ENCODE measurements at places on chromosomes 1 and 21. TPM values are rescaled to one million over a fixed set of nuclear protein-coding genes. Genes with fewer than 3 reads are reported as not detected.

DNA sequence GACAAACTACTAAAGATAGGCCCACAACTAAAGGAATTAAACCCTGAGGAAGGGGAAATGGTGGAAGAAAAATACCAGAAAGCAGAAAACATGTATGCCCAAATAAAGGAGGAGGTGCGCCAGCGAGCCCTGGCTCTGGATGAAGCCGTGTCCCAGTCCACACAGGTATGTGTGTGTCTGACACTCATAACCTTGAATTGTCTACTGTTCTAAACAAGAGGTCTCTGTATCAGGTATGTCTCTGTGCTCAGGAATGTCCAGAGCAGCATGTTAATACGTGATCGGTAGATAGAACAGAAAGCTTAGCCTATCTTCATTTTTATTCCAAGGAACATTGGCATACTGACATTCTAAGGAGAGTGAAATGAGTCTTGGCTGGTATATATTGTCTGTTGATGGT is 55.8 kb upstream of the BMP8A start:
- DNase-seq, result no peak

DNA sequence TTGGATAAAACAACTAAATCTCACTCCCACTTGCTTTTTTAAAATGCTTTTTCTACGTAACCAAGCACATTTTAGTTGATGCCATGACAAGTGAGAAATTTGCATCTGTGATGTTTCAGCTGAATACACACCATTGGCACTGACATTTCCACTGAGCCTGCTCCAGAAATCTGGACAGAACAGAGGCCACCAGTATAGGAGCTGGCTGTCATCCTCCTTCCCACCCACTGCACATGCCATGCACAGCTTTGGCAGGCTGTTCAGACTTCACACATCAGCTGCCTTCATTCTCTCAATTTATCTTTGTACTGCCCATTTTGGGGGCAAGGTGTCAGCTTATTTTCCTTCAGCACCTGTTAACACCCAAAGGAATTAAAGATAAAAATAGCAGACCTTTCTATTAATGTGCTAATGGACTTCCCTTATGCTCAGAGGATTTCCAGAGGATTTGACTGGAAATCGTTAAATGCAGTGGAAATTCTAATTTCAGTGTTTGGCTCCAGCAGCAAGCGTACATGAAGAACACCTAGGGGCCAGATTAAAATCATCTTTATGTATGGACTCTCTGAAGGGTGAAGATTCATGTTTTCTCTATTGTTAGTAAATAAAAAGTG is 12.9 kb upstream of the PODN start:
- no peak for DNase-seq

- DNase-seq, result no peak
Observed at GRCh38 chr1:238401144-238401543, 510.4 kb upstream of the ZP4 start.

GRCh38 chr1:11675325-11675724 is 5.6 kb downstream of the MAD2L2 start:
- DNase-seq, result no peak

CHI3L1 gene
- 4.8 TPM for total RNA-seq

FALEC gene
- total RNA-seq, result not detected

All from MG63 (cell line).